Activated T-cell treated with anti-CD3 and anti-CD28 coated beads for 1 hour (primary cell): ENCODE measurements at places on chromosomes 13 and 19.

- DNase-seq, result no peak
Observed at GRCh38 chr13:79483086-79483706, 2.2 kb downstream of the NDFIP2 start.

DNA sequence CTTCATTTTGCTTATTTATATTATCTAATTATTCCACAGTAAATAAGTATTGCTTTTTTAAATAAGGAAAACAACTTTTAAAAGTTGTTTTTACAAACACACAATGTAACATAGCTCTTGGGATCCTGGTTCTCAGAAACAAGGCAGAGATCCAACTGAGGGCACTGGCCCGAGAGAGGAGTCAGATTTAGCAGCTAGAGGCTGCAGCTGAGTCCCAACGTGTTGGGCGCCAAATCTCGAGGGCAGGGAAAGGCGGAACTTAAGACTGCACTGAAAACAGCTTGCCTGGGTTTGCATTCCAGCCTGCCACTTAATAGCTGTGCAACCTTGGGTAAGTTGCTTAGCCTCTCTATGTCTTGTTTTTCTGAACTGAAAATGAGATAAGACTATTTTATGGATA, 16.4 kb upstream of the WASF3 start:
- no peak for DNase-seq

DNA sequence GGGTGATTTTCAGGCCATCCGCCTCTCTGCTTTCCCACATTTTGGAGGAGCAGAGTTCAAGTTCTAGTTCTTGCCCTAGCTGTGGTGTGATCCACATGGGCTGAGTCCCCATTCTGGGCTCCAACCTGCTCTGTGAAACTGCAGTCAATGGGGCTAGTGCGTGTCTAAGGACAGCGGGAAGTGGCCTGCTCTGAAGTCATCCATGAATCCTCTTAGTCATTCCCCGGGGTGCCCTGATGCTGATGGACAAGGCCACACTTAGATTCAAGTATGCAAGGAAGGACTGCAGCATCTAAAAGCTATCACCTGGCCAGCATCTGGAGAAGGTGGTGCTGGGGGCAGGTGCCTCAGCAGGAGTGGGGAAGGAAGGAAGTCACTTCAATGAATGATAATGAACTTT, 94.6 kb downstream of the TSHZ3 start:
- DNase-seq, result no peak

DNA sequence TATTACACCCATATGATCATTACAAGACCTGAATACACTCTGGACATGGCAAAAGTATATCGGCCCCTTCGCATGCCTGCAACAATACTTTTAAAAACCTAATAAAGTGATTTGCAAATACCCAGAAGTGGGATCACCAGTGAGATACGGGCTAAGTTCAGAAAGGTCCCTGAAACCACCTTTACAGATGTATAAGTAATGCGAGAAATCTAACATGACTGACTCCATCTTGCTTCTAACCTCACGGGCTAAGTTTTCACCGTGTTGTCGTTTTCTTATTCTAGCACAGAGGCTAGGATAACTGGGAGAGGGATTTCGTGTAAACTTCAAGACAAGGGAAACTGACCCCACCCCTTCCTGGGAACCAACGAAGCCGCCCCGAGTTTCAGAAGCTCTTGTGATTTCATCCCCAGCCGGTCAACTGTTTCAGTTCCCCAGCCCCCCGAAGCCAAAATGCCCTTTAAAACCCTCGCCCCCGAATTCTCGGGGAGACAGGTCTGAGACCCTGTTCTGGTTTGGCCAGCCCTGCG, 703 bp downstream of the NEK3 start:
- DNase-seq, result peak; percentile 0

- no peak for DNase-seq
Observed at GRCh38 chr13:26460648-26461047, 96.8 kb upstream of the WASF3 start.

DNA sequence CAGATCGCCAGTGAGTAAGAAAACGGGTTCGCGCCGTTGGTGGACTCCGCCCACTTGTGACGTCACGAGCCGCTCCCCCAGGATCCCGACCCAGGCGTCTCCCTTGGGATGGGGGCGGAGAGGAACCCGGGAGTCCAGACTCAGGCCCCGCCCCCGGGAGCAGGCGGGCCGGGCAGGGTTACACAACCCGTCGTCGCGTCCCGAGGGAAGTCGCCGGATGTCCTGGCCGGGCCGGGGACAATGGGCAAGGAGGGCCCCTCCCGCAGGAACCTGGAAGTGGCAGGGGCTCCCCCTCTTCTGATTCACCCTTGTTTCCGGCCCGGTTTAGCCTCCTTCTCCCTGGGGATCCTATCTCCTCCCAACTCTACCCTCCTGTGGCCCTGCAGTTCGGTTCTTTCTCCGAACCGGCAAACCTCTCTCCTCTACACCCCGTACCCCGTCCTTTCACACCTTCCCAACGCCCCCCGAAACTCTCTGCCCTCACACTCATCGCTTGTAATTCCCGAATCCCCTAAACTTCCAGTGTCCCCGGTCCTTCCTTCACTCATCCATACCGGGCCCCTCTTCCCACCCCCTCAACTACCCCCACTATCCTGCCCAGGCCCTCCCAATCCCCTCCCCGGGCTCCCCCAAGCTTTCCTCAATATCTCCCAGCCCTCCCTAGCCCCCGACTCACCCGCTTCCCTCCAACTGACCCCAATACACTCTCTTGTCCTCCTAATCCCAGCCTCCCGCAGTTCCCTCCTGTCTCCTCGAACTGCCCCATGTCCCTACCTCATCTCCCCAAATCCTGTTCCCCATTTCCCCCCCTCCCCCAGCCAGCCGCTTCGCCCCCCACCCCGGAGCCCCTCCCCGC, 20.0 kb upstream of the ERCC1 start:
- no peak for DNase-seq

DNA sequence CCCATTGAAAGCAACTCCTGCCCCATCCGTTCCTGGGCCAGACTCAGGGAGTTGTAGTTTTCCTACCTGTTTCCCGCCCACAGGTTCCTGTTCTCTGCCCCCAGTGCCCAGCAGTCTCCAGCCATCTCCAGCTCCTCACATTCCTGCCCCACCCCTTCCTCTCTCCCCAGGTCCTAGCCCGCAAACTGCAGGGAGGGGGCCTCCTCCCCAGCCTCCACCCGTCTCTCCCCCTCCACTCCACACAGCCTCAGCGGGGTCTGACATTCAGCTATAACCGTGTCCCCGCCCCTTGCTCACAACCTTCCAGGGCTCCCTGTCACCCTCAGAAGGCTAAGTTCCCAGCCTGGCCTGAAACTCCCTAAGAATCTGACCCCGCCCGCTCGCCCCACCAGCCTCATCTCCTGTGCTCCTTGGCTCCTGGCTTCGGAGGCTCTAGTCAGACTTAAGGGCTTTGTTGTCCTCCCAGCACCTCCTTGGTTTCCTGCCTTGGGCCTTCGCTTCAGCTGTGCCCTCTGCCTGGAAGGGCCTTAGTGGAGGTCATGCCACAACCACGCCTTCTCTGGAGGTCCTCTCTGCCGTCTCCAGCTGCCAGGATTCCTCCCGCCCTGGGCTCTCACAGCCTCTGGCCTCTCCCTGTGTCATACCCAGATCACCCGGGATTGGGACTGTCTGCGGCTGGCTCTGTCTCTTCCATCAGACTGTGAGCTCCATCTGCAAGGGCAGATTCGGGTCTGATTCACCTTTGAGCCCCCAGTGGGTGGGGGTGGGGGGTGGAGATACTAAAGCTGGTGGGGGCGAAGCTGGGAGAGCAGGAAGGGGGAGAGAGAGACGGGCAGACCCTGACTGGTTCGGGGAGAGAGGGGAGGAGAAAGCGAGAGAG, 5.1 kb upstream of the SPACA6 start:
- no peak for DNase-seq

- DNase-seq, result no peak
Observed at GRCh38 chr13:33904431-33904830, 86.5 kb downstream of the RFC3 start.

GRCh38 chr19:3335431-3336350, 30.7 kb upstream of the NFIC start:
- DNase-seq, result no peak

DNA sequence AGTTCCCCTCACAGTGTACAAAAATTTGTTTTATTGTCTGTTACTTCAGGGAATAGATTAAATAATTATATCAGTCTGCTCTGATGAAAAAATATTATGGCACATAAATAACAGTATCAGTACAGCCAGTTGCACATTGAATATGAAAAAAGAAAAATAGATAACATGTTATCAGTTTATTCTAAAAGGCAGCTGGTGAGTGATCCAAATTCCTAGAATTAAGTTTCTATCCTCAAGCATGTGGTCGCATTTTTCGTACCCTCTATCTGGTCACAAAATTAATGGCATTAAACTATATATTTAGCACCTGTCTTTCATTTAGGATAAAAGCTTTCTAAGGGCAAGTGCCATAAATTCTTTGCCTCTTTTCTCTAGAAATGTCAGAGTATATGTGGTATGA, 944.8 kb upstream of the PCDH9 start:
- DNase-seq, result no peak

- DNase-seq, result no peak
Observed at GRCh38 chr19:11948646-11949045, 16.2 kb upstream of the ZNF763 start.

- DNase-seq, result no peak
Observed at GRCh38 chr19:53707278-53707677, 75.5 kb downstream of the DPRX start.

DNA sequence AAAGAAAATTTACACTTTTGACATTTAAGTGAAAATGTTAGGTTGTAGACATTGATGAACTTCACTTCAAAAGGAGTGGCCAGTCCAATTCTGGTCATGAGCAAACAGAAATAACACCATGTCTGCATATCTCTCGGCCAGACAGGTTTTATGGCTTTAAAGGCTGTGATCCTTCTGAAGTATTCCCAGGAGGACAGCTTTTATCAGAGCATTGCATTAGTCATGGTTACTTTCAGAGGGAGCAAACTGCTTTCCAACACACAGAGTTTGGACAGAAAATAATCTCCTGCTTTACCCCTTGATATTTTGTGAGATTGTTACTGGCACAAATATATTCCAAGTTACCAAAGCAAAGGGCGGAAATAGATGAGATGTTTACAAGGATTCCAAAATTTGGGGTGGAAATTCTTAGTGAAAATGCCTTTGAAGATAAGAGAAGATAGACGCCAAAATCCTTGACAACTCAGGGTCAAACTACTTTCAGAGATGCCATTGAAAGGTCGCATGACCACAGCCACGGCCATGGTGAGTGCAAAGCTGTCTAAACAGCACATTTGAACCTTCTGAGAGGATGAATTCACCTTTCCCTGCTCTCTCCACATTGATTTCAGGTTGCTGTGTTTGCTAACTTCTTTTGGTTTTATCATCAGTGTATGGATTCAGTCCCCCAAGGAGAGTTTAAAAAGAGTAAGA, 584.5 kb upstream of the SGCG start:
- DNase-seq, result no peak
